D341Med (cell line): ENCODE measurements at places on chromosomes 4 and X.
A peak's percentile ranks its signal among the peaks of the same experiment; 100 is the strongest.

- no peak for DNase-seq
Measured at GRCh38 chrX:132750331-132751062, 207.9 kb downstream of the HS6ST2 start.

- no peak for DNase-seq
Measured at GRCh38 chrX:33095079-33095478, 116.3 kb downstream of the DMD start.

DNA sequence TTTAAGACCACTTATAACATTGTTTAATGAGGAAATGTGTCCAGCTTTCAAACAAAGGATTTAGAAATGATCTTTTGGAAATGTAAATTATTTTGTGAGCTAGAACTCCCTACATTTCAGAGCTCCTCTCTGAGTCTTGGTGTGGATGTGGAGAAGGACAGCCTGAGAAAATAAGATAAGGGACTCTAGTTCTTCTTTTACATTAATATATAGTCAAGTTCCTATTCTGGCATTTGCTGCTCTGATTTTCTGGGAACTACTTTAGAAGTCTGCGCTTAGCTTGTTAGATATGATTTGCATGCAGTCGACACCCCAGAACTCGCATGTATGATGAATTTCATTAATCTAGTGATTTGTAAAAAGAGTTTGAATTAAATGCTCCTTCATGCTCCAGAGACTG is 45.5 kb downstream of the TSPAN7 start:
- DNase-seq: no peak

DNA sequence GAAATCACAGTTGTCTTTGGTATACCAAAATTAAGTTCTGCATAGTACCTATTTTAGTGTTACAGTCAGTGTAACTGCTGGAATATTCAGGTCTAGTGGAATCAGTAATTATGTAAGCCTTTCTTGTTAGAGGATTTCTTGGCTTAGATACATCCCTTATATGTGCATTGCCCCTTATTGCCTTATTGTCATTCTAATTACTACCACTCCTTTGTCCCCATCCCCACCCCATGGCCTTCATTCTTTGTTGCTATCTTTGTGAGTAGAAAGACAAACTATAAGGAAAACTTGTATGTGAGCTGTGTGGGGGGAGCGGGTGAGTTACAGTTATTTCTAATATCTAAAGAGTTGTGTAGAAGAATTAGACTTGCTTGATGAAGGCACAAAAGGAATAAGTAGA is 36.9 kb upstream of the RPA4 start:
- no peak for DNase-seq

- no peak for DNase-seq
Measured at GRCh38 chrX:20718592-20719380, 452.1 kb upstream of the RPS6KA3 start.

DNA sequence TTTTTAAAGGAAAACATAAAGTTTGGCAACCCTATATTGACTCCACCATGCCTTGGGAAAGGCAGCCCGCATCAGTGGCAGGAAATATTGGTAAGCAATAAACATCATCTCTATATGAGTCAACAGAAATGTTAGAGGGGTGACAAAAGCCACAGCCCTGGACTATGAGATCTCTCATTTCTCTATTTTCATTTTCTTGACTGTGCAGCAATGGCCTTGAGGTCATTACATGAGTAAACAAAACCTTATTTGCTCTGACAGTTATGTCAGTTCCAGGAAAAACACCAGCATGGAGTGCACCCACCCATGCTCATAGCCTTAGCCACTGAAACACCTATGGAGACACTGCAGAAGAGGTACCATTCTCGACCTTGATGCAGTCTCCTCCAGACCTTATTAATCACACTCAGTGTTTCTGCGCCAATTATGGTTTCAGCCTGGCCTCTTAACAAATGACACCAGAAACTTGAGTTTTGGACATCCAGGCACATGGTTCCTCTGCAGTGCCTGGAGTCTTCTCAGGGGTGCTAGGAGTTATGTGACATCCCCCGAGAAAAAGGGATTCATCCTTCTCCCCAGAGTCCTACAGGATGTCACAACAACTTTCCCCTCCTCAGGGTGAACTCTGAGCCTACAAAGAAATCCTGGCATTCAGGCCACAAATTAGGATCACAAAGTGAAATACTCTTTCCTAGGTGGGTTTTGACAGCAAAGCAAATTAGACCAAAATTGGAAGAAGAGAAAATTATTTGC is 16.0 kb upstream of the HPGD start:
- DNase-seq: no peak

DNA sequence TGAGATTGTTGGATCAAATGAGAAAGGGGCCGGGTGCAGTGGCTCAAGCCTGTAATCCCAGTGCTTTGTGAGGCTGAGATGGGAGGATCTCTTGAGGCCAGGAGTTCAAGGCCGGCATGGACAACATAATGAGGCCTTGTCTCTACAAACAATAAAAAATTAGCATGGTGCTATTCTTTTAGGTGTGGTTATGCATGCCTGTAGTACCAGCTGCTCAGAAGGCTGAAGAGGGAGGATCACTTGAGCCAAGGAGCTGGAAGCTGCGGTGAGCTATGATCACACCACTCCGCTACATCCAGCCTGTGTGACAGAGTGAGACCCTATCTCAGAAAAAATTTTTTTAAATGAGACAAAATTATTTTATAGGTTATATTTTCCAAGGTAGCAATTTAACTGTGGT is 49.7 kb upstream of the TMEM150C start:
- no peak for DNase-seq

- DNase-seq: no peak
Measured at GRCh38 chr4:162510937-162511336, 347.1 kb upstream of the FSTL5 start.

GRCh38 chrX:41759817-41760216 is 35.8 kb downstream of the GPR82 start:
- no peak for DNase-seq

DNA sequence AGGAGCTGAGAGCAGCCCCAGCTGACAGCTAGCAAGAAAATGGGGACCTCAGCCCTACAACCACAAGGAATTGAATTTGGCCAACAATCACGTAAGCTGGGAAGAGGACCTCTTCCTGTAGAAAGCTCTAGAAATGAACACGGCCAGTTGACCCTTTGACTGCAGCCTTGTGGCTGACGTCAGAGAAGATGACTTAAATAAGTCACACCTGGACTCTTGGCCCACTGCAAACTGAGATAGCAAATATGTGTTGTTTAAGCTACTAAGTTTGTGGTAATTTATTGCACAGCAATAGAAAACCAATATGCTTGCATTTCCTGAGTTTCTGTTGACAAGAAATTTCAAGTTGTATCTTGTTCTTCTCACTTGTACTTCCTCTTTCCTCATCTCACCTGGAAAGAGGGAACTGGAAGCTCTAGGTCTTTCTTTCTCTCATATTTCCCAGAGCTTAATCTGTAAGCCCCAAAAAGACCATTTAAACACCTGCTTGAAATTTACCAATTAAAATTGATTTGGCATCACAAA is 18.8 kb downstream of the PRKG2 start:
- DNase-seq: no peak

- no peak for DNase-seq
Measured at GRCh38 chr4:17773135-17773698, 8.2 kb downstream of the FAM184B start.

DNA sequence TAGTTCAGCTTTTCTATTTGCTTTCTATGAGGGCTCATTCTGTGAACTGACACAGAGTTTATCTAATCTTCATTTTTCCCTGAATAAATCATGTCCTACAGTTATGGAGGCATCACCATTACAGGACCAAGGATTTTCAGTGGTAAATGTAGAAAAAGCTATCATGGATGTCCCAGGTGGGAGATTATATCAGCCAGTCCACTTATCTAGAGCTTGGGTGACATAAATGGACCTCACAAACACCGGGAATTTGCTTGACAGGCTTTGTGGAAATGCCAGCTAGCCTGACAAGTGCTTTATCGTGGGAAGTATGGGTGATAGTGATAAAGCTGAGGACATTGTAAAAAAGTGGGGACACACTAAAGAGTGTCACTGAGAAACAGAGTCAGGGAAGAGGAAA is 1015.2 kb upstream of the SLIT2 start:
- no peak for DNase-seq

DNA sequence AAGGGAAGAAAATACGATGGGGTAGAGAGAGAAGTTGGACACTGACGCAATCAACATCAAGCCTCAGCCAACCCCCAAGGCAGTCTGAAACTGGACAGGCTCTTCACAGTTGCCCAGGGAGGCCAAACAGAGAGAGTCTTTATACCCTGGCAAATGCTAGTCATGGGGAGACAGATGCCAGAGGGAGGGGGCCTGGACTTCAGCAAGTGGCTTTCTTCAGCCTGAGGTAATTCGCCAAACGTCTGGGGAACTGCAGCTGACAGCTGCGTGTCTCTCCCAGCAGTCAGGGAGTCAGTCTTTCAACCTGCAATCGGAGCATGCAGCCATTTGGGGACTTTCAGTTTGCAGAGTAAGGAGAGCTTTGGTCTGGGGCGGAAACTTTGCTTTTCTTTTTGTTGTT is 521.6 kb downstream of the TRIML1 start:
- no peak for DNase-seq

DNA sequence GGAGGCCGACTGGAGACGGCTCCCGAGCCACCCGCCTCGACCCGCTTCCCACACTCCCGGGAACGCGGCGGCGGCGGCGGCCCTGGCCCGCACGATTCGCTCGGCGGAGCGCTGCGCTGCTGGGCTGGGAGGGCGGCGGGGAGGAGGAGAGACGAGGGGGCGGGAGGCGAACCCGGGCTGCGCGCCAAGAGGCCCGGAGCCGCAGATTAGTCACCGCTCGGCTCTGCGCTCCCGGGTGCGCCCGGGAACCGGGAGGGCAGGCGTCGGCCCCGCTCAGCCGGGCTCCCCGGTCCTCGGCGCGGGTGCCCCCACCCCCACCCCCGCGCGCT is 11.2 kb upstream of the BCOR start:
- peak; percentile 78 for DNase-seq

GRCh38 chr4:31667686-31668085 is 947.5 kb downstream of the PCDH7 start:
- DNase-seq: no peak

GRCh38 chr4:99537674-99538073 is 26.2 kb downstream of the TRMT10A start:
- DNase-seq: no peak

DNA sequence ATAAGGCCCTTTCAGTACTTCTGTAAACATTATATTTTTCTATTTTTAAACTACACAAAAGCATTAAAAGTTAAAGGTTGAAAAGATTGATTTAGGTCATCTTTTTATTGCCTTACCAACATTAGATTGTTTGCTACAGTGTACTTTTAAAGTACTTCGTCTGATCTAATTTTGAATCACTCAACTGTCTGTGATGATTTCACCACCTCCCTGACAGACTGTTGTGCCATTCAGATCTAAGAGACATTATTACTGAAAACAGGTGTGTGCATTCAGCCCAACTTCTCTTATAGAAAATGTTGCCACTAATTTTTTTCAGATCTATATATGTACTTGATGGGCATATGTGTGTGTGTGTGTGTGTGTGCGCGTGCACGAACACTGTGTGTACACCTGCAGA is 39.3 kb downstream of the GASK1B start:
- no peak for DNase-seq

DNA sequence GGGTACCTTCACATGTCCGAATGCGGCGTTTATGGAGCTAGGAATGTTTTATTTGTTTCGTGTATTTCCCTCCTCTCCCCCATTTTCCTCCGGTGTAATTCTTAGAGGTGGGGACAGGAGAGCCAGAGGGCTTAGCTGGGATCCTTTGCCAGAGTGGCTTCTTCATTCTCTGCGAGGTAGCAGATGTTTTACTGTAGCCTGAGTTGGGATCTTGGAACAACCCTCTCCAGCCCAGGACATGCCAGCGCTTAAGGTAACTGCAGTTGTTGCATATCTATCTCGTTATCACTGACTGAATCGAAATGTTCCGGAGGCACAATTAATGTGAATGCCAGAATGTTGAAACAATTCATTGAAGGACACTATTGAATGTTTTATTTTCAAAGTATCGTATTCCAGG is 59.0 kb upstream of the DYNLT3 start:
- no peak for DNase-seq

DNA sequence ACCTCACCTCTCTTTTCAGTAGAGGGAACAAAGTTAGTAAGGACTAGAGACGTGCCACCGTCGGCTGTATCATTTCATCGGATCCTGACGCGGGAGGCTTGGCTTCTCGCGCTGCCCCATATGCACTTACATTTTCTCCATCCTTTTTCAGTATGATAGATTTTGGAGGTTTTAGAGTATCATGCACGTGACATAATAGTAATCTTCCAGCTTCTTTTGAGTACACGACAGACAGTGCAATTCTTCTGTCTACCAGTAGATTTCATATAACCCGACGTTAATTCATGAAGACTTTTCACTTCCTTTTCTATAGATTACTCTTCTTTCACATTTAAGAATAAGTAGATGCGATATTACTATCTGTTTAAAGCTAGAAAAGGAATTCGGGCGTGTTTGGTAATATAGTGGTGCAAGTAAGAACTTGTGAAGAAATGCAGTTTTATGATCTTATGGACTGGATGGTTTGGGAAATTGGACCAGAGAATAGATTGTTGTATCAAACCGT is 1.0 kb downstream of the CDS1 start:
- no peak for DNase-seq

DNA sequence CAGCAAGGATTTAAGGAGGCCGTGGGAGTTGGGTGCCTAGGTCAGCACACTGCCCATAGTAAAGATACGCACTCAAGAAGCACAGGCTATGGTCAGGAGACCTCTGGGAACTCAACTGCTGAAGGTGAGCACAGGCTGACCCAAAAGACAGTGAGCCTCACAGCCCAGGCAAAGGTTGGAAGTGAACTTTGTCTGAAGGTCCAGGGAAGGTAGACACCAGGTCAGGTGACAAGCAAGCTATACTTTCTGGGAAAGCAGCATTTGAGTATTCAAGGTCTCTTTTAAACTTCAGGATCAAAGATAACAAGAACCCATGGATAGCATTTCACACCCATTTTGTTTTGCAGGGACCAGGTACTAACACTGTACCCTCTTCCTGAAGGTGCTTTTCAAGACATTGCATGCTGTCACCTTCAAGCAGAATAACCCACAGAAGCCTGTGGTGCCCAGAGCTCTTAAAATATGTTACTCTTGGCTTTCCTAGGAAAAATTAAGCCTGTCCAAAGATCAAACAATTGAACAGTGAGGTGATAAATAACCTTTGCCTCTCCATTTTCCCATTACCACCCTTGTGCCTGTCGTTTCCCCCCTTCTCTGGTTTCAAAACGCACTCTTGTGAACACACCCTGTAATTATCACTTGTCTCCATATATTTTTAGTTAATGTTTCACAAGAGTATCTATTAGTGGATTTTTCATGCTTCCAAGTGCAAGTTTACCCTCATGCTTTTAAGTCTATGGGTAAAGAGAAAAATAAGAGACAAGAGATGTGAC is 3.4 kb upstream of the S100G start:
- DNase-seq: no peak
